HT-29 (cell line): ENCODE measurements at places on chromosomes 4 and X. TPM values are rescaled to one million over a fixed set of nuclear protein-coding genes. Genes with fewer than 3 reads are reported as not detected.

TBX22 gene
- total RNA-seq = not detected in 2 replicates

AADAT gene
- 0.81 TPM in 2 replicates for total RNA-seq

DNA sequence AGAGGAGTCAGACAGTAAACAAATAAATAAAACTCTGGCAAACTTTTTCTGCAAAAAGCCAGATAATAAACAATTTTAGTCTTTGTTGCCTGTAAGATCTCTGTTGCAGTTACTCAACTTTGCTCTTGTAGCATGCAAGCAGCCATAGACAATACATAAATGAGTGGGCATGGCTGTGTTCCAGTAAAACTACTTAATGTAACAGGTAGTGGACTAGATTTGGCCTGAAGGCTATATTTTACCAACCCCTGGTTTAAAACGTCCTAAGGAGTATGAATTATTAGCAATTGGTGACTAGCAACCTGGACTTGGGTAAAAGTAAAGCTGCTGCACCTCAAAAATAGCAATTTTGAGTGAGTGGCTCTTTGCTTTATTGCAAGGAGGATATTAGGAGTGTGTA lies 30.9 kb downstream of the SLAIN2 start:
- DNase-seq = no peak

DNA sequence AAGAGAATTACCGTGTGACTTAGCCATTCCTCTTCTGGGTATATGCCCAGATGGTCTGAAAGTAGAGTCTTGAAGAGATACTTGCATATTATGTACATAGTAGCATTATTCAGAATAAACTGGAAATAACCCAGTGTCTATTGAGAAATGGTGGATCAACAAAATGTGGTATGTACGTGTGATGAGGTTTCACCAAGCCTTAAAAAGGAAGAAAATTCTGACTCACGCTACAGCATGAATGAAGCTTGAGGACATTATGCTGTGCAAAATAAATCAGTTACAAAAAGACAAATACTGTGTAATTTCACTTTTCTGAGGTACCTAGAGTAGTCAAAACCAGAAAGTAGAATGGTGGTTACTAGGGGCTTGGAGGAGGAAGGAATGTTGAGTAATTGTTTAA lies 37.3 kb downstream of the GBA3 start:
- no peak for DNase-seq

HTN1 gene
- total RNA-seq = not detected in 2 replicates

PABPC5 gene
- total RNA-seq = not detected in 2 replicates

MAEA gene
- total RNA-seq = 127 and 139 TPM in 2 replicates

DNA sequence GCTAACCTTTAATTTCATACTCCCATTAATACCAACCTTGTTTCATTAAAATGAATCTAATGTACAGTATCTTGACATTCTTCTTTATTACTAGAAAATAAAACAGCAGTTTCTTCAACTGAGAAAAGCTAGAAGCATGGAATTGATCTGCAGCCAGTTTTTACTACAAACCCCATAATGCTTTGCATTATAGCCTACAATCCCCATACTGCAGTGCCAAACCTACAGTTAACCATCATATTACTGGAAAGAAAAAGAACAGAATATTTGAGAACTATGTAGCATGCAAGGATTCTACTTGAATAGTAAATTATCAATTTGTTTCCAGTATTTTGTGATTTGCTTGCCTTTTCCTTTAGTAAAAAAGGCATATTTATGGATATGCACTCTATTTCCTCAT lies 3.2 kb upstream of the IL1RAPL1 start:
- DNase-seq = no peak
